IMR-90 (cell line): ENCODE measurements at places on chromosomes 1 and 21.

- peak; percentile 33 for DNase-seq
Observed at GRCh38 chr21:27371115-27371974, 404.5 kb upstream of the ADAMTS5 start.

GRCh38 chr1:196440711-196441110 lies 167.5 kb downstream of the KCNT2 start:
- DNase-seq = no peak

- no peak for DNase-seq
Observed at GRCh38 chr1:3795453-3796214, 664 bp downstream of the LRRC47 start.

DNA sequence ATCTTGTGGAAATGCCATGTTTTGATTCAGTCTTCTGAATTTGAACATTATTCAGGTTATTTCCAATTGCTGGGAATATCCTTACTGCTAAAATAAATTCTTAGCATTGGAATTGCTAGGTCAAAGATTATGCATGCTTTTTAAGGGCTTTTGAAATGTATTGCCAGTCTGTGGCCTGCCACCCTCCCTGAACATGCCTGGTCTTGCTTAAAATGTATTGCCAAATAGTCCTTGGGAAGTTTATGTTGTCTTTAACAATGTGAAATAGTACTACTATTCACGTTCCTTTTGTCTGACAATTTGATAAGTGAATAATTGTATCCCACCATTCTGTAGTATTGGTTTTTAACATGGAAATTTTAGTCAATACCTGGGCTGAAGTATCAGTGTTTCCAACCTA lies 13.6 kb downstream of the TARDBP start:
- DNase-seq = no peak

DNA sequence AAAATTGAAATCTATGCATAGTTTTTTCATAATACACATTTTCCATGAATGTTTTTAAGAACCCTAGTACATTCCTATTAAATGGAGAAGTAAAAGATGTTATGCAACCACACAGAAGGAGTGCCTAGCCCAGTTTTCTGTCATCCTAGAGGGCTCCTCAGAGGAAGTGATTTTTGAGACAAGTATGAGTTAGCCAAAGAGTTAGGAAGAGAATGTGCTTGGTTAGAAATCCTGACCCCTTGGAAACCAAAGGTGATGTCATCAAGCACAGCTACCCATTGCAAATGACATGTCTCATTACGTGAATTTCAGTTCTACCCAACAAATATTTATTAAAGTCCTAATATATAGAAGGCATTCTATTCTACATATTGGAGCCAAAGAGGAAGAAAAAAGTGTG lies 88.9 kb upstream of the TNFSF4 start:
- DNase-seq = peak; percentile 37

- no peak for DNase-seq
Observed at GRCh38 chr21:46064870-46065214, 33.1 kb upstream of the COL6A2 start.

DNA sequence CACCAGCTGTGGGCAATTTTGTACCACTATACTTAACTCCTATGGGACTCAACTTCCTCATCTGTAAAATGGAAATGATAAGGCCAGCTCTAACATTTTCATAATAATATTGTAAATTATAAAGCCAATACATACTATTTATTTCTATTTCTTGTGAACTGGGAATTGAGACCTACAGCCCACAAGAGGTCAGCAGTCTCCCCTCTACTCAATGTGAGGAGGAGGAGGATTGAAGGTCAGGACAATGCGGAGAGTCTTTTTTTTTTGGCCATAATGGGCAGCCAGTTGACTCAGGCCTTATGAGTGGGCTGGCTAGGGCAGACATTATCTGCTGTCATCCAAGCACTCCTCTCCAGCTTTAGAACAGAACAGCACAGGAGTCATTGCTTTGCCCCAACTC lies 90.5 kb downstream of the NUF2 start:
- DNase-seq = no peak

DNA sequence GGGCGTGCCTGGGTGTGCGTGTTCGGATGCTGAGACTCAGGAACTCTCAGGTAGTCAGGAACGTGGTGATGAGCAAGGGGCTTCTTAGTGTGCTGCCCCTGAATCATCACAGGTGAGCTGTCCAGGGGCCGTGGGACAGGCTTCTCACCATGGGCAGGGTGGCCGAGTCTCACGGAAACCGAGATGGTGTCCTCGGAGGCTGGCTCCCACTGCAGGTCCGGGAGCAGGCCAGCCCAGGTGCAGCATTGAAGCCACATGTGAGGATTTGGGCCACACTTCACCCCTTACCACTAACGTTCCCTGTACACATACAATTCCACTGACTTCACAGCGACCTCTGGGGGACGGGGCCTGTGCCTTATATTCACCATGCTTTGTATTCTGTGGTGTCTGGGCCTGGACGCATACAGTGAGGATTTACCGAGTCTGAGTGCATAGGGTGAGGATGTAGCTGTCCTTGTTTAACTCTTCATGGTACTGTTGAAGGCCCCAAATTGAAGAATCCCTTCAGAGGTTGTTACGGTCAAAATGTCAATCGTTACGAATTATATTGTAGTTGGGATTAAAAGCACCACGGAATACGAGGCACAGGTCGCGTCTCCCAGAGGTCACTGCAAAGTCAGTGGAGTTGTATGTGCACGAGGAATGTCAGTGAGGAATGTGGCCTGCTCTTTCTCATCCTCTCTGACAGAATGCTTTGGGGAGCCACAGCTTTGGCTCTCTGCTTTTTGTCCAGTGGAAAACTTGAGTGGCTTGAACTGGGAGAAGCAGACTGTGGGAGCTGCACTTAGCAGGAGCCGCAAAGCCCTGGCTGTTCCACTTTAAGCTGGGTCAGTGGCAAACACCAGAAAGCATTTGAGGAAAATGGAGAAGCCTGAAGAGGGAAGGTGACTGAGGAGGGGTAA lies 95.3 kb downstream of the MTR start:
- no peak for DNase-seq
